Activated naive CD8-positive, alpha-beta T cell treated with anti-CD3 and anti-CD28 coated beads for 36 hours (primary cell): ENCODE measurements at places on chromosomes 11 and 22.
A peak's percentile ranks its signal among the peaks of the same experiment; 100 is the strongest.

DNA sequence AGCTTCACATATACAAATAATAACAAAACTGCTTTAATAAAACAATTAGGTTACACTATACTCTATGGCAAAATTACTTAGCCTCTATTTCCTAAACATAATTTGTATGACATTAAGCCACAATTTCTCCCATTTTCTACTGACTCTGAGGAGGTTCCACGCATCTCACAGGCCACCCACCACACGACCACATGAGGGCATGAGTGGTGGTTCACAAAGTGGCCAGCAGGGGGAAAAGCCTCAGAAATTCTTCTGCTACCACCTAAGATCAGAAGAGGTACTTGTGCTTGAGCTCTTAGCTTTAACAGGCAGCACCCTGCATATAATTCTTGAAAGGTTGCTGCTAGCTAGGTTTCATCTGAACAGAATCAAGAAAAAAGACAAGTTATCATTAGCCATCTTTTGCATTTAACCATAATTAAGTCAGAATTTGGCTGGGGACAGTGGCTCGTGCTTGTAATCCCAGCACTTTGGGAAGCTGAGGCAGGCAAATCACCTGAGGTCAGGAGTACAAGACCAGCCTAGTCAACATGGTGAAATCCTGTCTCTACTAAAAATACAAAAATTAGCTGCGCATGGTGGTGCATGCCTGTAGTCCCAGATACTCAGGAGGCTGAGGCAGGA, 7.7 kb downstream of the LPXN start:
- DNase-seq = peak; percentile 70

DNA sequence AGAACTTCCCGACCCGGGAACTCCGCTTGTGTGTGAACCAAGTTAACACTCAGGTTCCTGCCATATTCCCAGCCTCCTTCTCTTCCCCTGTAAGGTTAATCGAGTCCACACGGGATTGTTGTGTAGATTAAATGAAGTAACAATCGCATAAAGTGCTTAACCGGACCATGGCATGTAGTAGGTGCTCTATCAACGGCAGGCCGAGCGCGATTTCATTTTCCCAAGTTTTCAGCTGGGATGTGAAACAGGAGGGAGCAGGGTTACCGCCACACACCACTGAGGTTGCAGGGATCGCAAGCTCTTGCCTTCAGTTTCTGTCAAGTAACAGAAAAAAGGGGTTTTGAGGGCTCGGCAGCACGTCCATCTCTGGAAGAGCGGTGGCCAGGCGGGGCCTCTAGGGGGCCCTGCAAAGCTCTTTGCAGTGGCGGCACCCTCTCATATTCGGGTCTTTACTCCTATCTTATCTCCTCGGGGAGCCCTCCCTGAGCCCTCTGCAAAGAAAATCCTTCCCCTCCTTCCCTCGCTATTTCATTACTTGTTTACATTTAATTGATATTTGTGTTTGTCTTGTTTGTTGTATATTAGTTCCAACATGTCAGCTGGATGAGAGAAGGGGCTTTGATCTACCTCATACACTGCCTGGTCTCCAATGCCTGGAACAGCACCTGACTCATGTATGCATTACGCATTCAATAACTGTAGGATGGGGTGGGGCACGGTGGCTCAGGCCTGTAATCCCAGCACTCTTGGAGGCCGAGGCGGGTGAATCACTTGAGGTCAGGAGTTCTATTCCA, 816 bp upstream of the PLEKHA7 start:
- peak; percentile 20 for DNase-seq

DNA sequence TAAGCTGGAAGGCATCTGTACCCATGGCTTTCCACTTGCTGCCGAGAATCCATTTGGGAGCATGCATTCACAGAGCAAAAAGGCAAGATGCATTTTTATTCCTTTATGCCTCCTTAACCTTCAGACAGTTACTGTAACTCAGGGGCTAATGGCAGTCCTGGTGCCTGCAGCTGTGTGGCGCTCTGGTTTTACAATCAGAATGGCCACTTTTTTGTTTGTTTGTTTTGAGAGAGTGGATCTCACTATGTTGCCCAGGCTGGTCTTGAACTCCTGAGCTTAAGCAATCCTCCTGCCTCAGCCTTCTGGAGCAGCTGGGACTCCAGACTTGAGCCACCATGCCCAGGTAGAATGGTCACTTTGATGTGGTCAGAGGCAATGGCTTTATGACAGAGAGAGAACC, 101.8 kb downstream of the NAV2 start:
- no peak for DNase-seq

DNA sequence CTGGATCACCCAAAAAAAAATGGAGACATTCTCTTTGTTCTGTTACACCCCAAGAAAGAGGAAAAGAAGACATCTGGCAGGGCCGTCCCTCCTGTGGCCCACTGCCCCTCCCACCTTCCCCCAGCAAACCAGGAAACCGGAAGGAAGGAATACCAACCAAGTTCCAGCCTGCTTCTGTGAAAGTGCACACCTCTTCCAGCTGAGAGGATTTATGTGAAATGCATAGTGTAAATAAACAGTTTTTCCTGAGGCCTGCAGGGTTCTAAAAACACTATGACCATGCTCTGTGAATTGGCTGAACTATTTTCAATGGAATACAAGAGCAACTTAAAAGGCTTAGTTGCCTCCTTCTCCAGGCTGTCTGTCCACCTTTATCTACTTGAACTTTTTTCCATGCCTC, 50.0 kb upstream of the CHST1 start:
- DNase-seq = no peak

DNA sequence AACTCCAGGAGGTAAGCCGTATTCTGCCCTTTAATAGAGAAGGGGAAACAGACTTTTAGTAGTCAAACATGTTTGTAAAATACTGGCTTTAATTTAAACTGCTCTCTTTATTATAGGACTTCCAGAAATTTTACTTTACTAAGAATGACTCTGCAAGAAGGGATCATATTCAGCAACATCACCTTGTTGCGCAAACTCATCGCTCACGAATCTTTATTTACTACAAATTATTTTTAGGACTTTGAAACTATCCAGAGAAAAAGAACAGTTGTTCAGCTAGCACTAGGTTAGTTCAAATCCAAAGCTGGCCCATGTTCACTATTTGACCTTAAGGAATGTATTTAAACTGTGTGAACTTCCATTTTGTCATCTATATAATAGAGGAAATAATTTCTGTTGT, 498.3 kb upstream of the TENM4 start:
- DNase-seq = no peak

DNA sequence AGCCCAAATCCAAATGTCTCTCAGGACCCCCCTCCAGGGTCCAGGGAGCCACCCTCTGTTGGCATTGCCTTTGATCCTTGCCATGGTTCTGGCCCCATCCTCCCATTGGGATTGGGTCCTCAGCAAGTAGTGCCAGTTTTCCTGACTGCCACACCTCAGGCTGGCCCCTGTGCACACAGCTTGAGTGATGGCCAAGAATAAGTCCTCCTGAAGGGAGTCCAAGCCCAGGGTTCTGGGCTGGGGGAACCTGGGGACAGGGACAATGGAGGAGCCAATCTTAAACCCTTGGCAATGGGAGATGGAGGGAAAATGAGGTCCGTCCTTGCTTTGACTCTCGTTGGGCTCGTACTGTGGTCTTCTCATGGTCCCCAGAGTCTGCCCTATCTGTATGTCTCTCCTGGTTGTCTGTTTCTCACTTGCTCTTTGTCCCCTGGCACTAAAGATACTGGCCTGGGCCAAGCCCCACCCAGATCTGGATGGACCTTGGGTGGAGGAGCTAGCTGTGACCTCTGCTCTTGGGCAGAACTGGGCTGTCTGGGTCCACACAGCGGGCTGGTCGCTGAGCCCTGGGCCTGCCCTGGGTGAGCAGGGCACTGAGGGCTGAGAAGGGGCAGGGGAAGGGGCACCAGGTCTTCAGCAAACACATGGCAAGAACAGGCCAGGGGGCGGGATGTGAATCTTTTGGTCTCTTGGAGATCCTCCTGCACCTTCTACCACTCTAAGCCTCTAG, 2.9 kb downstream of the SOX10 start:
- DNase-seq = no peak

GRCh38 chr11:114984611-114985163, 306.4 kb downstream of the NXPE2 start:
- DNase-seq = no peak

- DNase-seq = no peak
Observed at GRCh38 chr22:48099671-48100070, 1337.2 kb downstream of the TBC1D22A start.
